ENCODE measurements at places on chromosomes 3 and 15.

DNA sequence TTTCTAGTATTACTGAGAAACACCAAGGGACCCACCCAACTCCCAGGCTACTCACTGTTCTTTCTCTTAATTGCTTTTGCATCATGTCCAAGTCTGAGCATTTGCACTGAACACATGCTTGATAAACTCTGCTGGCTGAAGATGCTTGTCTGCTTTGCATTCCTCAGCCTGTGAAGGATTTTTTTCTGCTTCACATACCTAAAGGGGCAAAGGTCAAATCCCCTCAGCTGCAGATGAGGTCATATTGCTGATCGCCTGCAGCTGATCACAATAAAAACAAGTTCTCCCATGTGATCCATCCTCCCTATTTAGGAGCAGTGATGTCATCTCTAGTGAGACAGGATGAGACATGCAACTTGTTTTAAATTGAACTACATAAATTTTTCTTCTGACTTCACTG lies 84.6 kb upstream of the DCBLD2 start:
- no peak for DNase-seq

- no peak for DNase-seq
Measured at GRCh38 chr15:41235929-41236328, 4.9 kb downstream of the CHP1 start.

DNA sequence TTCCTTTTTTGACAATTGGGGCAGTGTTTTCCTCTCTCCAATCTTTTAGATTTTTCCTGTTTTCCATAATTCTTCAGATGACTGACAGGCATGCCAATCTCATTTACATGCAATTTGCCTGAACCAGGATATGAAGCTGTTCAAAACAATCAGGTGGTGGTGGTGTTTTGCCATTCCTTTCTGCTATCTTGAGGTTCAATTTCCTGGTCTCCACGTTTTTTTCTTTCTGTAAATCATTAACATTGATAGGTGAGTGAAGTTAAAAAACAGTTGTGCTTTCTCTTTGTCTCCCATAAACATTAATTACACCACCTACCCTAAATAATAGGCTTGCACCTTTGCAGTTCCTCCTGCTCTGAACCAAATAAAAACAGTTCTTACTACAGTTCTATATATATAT lies 49.1 kb downstream of the C2CD4A start:
- no peak for DNase-seq

DNA sequence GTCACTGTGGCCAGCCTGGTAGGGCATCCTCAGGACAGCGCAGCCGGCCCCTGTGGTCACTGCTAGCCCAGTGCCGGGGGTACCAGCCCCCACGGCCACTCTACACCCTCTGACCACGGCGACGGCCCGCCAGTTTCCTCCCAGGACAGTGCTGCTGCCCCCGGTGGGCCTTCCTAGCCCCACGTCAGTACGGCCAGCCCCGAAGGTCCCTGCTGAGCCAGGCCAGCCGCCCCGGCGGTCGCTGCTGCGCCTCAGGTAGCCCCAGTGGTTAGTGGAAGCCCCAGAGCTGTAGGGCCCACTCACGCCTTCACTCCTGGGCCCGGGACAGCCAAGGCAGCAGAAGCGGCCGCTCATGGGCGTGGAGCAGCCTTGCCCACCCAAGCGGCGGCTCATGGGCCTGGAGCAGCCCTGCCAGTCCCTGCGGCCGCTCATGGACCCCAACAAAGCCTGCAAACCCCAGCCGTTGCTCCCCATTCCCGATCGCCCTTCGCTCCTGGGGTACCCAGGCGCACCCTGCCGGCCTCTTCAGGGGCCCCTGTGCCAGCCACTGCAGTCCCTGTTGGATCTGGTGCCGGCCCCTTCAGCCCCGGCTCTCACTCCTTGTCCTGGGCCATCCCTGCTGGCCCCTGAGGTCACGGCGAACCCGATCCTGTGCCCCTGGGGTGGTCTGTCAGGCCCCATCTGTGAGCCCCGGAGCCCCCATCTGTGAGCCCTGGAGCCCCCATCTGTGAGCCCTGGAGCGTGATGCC lies 9.5 kb upstream of the ROPN1B start:
- no peak for DNase-seq

- no peak for DNase-seq
Measured at GRCh38 chr15:92107510-92107909, 254.0 kb downstream of the SLCO3A1 start.

GRCh38 chr3:14771593-14772497 lies 46.9 kb upstream of the FGD5 start:
- no peak for DNase-seq

DNA sequence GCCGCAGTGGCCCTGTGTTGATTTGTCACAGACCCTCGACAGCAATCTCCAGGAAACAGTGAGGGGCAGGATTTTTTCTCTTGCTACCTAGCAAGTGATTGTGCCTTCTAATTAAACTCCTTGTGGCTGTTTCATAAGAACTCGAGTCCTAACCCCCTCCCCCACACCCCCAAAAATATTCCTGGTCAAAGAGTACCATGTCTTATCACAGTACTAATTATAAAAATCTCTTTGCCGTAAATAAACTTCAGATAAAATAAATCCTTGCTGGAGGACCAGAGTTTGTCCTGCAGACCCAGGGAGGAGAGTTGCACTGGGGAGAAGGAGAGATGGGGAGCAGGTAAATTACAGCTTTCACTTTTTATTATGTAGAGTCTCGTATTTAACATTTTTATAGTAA lies 64.3 kb downstream of the FAM174B start:
- DNase-seq: no peak

DNA sequence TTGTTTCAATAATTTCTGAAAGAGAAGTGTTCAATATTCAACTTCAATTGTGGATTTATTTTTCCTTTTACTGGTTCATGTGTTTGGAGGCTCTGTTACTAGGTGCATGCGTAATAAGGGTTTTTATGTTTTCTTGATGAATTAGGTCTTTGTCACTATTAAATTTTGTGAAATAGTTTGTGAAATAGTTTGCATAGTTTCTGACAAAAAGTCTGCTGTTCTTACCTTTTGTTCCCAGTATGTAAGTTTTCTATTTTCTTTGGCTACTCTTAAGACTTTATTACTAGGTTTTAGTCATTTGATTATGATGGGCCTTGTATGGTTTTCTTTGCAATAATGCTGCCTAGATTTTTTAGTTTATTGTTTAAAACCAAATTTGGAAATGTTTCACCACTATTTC lies 38.0 kb downstream of the MEF2A start:
- no peak for DNase-seq

DNA sequence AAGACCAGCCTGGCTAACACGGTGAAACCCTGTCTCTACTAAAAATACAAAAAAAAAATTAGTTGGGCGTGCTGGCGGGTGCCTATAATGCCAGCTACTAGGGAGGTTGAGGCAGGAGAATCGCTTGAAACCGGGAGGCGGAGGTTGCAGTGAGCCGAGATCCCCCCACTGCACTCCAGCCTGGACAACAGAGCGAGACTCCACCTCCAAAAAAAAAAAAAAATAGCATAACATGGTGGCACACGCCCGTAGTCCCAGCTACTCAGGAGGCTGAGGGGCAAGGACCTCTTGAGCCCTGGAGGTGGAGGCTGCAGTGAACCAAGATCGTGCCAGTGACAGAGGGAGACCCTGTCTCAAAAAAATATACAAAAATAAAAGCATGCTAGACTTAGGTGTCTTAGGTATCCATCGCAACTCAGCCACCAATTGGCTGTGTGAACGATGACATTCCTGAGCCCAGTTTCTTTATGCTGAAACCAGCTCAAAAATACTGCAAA lies 6.2 kb downstream of the PLCH1 start:
- no peak for DNase-seq

All from T-helper 17 cell (primary cell).